AG09309 (cell line): ENCODE measurements at places on chromosomes 1 and 21.

GRCh38 chr1:78303620-78304019, 187.2 kb upstream of the PTGFR start:
- peak; percentile 87 for DNase-seq

DNA sequence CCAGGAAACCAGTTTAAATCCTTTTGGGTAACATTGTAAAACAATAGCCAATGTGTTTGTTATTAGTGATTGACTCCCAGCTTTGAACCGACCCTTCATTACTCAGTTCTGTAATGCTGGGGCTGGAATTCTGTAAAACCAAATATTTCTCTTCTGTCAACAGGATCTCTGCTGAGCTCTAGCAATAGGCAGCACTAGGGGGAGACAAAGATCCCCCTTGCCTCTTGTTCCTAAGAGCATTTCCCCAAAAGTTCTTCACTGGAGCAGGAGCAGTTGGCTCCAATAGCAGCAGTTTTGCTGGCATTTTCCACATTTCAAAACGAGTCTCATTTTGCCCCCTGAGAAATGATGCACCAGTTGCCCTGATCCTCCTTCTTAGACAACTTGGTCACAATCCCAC, 1671.1 kb downstream of the MRPL39 start:
- DNase-seq = no peak

DNA sequence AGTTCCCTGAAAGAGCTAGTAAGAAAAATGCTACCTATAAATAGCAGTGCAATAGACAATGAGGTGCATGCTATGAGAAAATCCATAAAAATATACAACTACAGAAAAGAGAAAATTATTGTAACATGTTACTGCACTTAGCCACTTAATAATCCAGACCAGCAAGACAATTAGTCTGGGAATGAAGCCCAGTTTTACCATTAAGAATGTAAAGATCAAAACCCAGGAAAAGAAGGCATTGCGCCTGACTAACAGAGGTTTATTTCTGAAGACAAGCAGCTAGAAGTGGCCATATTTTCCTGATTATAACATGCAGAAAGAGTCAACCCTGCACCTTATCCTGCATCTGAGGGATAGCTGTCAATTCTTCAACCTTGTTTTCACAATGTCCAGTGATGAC, 276.4 kb upstream of the PRMT6 start:
- DNase-seq = no peak

GRCh38 chr1:110186558-110186957, 23.6 kb upstream of the KCNC4 start:
- DNase-seq = no peak

DNA sequence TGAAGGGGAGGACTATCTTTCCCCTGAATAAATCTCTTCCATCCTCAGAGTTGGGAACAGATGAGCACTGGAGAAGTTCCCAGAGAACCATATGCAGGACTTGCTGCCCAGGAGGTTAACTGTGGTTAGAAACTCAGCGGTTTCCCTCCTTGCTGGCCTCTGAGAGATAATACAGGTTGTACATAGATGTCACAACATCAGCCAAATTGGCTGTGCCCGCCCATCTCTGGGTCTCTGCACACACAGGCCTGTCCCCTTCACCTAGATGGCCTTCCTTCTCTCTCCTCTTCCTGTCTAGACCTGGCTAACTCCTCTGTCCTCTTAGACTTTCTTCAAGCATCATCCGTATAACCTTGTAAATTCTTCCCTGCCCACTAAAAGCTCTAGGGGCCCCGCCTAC, 5.7 kb downstream of the RGS5 start:
- DNase-seq = no peak

GRCh38 chr1:54171016-54171415, 18.2 kb upstream of the CDCP2 start:
- no peak for DNase-seq

DNA sequence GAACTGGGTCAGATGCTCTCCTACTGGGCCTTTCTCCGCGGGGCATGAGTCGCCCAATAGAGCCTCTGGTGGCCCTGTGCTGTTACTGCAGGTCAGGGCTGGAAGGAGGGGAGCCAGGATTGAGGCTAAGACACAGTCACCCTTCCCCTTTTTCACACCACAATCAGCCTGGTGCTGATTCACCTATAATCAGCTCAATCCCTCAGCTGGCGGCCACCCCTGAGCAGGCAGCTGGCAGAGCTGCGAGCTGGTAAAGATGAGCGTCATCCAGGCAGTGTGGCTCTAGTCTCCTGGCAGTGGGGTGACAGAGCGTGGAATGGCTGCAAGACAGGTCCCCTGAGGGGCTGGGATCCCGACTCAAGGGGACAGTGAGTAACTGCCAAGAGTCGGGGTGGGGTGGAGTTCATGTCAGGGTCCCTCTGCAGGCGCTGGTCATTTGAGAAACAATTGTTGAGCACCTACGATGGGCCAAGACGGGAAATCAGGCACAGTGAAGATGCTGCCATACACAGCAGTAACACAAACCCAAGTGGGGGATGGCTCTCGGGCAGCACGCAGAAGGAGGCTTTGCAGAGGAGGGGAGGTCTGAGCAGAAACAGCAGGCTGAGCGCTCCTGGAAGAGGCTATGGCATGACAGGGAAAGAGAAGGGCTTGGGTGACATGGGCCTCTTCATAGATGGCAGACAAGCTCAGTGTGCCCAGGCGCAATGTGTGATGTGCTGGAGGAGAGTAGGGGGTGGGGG, 21.8 kb downstream of the ATF3 start:
- no peak for DNase-seq

DNA sequence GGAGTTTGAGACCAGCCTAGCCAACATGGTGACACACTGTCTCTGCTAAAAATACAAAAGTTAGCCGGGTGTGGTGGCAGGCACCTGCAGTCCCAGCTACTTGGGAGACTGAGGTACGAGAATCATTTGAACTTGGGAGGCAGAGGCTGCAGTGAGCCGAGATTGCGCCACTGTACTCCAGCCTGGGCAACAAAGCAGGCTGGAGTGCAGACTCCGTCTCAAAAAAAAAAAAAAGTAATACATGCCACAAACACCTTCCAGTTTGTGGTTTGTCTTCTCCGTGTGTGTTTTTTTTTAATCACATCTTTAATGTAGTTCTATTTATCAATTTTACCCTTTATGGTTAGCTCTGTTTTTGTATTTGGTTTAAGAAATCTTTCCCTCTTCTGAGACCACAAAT, 22.3 kb downstream of the POGZ start:
- DNase-seq = no peak

- no peak for DNase-seq
Measured at GRCh38 chr1:4965346-4966075, 311.1 kb downstream of the AJAP1 start.
